ENCODE measurements at places on chromosomes 13 and 19.
A peak's percentile ranks its signal among the peaks of the same experiment; 100 is the strongest.

DNA sequence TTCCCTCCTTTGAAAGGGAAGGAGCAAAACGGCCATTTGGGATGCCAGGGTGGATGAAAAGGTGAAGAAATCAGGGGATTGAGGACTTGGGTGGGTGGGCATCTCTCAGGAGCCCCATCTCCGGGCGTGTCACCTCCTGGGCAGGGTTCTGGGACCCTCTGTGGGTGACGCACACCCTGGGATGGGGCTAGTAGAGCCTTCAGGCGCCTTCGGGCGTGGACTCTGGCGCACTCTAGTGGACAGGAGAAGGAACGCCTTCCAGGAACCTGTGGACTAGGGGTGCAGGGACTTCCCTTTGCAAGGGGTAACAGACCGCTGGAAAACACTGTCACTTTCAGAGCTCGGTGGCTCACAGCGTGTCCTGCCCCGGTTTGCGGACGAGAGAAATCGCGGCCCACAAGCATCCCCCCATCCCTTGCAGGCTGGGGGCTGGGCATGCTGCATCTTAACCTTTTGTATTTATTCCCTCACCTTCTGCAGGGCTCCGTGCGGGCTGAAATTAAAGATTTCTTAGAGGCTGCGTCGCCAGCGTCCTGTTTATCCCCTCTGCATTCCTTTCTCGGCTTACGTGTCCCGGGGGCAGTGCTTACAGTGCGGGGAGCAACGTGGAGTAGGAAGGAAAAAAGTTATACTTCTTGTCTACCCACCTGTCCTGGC, 15.2 kb upstream of the S1PR4 start:
- DNase-seq, result no peak

GRCh38 chr19:43624933-43625332, 5.5 kb upstream of the ZNF428 start:
- DNase-seq, result no peak

DNA sequence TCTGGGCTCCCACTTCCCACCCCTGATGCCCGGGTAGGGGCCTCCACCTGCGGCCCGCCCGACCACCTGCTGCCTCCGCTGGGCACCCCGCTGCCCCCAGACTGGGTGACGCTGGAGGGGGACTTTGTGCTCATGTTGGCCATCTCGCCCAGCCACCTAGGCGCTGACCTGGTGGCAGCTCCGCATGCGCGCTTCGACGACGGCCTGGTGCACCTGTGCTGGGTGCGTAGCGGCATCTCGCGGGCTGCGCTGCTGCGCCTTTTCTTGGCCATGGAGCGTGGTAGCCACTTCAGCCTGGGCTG, 7.9 kb downstream of the DBP start:
- no peak for DNase-seq

DNA sequence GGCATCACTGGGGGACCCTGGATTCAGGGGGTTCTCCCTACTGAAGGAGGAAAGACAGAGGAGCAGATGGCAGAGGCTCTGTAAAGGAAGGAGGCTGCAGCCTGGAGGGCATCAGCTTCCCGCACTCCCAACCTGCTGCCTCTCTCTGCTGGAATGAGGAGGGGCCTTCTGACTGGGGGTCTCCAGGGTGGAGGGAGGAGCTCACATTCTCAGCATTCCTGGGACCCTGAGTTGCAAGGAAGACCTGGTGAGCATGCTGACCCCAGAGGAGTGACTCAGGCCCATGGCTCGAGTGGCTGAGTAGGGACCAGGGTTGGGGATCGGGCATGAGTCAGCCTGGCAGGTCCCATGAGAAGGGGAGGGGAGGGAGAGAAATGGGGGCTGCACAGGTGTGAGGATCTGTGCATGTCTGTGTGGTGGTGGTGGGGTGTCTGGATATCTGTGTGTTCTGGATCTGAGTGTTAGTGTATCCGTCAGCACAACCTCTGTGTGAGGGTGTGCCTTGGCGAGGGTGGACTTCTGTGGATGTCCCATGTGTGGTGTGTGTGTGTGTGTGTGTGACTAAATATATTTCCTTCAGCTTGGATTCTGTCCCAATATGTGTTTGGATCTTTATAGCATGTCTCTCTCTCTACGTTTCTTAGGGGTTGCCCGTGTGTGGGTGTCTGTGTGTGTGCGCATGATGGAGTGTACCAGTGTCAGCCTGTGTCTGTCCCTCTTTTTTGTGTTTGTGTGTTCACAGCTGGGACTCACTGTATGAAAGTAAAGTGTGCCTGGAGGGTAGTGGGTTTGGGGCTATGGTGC, 4.6 kb downstream of the AXL start:
- DNase-seq, result no peak

GRCh38 chr13:45398877-45399276, 19.3 kb downstream of the SLC25A30 start:
- no peak for DNase-seq

DNA sequence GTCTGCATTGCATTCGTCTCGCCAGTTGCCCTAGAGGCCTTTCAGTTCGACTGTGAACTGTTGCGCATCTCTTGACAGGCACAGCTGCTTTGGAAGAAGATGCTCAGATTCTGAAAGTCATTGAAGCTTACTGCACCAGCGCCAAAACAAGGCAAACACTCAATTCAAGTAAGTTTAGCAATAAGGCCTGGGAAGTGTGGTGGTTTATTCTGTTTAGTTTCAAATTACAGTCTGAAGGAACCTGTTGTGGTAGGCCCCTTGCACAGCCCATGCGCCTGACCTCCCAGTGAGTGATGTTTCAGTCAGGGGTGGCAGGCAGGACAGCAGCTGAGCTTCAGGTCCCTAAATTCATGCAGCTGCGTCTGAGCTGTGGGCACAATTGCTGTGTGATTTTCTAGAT, 32.2 kb upstream of the TEX29 start:
- DNase-seq, result no peak

GRCh38 chr13:49225223-49226042, 5.3 kb downstream of the MLNR start:
- no peak for DNase-seq

- peak; percentile 16 for DNase-seq
These were observed 14.6 kb upstream of the C13orf42 start for GRCh38 chr13:51125495-51126226.

- no peak for DNase-seq
These were observed 95.0 kb downstream of the DNAJC3 start for GRCh38 chr13:95771905-95772304.

GRCh38 chr13:76873445-76873844, 12.8 kb downstream of the KCTD12 start:
- no peak for DNase-seq

DNA sequence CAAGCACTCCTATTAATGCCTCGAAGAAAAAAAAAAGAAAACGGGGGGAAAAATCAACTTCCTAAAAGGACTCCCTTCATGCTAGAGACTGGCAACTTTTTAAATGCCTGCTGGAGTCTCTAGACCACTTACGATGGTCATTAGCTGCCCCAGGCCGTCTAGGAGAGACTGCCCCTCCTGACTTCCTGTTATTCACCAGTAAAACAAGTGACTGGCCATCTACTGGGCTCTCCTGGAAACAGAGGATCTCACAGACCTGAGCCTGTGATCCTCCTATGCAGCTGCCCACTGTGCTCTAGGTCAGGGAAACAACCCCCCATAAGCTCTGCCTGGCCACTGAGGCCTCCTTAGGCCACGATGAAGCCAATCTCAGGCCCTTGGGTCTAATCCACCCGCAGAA, 7.4 kb downstream of the ZNF266 start:
- no peak for DNase-seq

GRCh38 chr13:46773541-46773940, 23.4 kb downstream of the ESD start:
- DNase-seq, result no peak

DNA sequence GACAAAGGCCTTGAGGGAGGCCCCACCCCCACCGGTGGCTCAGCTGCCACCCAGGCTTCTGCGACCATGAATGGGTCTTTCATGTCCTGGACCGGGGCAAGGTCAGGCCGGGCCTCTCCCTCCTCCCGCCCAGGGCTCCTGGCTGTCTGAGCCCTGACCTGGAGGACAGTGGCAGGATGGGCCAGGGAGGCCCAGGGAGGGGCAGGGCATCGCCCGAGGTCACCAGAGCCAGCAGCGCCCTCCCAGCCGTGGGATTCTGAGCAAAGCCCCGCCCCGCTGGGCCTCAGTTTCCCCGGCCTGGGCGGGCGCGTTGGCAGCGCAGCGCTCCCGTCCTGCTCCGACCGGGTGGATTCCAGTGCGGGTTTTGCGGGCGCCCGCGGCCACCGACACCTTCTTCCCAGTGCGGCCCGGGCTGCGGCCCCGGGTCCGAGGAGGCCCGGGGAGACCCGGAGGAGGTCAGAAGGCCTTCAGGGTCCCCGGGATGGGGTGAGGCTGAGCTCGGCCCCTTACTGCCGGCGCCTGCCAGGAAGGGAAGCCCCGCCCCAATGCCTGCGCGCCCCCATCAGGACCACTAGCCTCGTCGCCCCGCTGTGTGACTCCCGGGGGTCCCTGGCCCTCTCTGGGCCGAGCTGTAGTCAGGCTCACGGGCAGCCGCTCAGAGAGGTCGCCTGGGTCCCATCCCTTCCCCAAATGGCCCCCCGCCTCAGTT, 24.6 kb upstream of the SEMA6B start:
- no peak for DNase-seq

DNA sequence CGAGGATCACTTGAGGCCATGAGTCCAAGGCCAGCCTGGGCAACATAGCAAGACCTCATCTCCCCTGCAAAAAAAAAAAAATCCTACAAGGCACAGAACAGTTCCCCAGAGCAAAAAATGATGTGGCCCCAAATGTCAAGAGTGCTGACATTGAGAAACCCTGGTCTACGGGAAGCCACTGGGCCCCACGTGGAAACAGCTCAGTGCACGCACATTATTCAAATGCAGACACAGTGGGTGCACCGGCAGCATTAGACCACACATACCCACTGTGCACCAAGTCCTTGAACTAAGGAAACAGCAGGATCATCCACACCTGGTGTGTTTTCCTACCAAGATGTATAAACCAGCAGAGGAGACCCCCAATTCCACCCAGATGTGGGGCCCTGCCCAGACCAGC, 35.0 kb upstream of the ADGRE5 start:
- no peak for DNase-seq

- no peak for DNase-seq
These were observed 93.6 kb upstream of the ZNF507 start for GRCh38 chr19:32251634-32252332.

- DNase-seq, result no peak
These were observed 38.6 kb upstream of the TSHZ3 start for GRCh38 chr19:31387717-31388301.

GRCh38 chr13:50618206-50618605, 225.3 kb downstream of the DLEU7 start:
- DNase-seq, result no peak

- no peak for DNase-seq
These were observed 455.4 kb upstream of the TSHZ3 start for GRCh38 chr19:31804668-31805067.

- no peak for DNase-seq
These were observed 5.7 kb downstream of the ZNF574 start for GRCh38 chr19:42081584-42082203.

- no peak for DNase-seq
These were observed 320.1 kb upstream of the SLC10A2 start for GRCh38 chr13:103386341-103386740.

DNA sequence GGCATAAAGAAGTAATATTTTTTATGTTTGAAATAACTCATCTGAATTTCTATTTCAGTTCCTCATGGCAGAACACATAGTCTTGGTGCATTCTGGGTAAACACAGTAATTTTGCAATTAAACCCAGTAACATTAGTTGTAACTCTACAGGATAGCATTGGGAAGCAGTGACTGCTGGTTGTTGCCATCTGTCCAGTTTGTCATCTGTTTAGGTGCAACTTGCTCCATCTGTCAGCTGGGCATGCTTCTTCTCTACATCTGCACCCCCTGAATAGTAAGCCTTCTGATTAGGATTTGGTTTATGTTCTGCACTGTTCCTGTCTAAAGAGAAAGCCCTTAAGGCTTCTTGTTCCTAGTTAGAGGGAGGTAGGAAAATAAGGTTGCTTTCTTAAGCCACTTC, 63.5 kb upstream of the CSNK1A1L start:
- DNase-seq, result no peak

- peak; percentile 64 for DNase-seq
These were observed 2.1 kb upstream of the PNPLA6 start for GRCh38 chr19:7533281-7533885.

DNA sequence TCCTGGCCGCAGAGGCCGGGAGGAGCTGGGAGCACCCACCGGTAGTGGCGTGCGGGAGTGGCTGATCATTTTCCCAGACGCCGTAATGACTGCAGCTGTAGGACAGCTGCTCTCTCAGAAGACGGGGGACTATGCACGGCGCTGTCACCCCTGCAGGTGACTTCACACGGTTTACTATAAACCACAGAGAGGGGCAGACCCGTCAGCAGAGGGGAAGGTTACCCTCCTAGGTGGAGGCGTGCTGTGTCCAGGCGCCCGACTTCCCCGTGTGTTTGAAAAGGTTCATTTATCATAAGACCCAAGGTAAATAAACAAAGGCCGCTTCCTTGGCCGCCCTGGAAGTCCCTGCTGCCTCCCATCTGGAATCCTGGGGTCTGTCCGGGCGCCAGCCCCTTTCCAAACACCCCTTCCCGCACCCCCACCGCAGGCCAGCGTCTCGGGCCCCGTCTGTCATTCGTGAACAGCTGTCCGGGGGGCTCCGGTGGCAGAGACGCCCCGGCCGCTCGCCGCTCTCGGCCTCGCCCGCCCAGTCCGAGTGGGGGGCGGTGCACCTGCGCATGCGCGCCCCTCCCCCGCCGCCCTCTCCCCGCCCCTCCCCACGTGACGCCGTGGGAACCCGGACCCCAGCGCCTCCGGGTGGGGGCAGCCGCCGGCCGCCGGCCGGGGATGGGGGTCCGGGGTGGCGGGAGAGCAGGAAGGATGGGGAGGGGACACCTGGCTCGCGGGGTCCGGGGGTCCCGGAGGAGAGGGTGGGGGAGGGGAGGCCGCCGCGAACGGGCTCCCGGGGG, 915 bp downstream of the SHC2 start:
- peak; percentile 52 for DNase-seq

DNA sequence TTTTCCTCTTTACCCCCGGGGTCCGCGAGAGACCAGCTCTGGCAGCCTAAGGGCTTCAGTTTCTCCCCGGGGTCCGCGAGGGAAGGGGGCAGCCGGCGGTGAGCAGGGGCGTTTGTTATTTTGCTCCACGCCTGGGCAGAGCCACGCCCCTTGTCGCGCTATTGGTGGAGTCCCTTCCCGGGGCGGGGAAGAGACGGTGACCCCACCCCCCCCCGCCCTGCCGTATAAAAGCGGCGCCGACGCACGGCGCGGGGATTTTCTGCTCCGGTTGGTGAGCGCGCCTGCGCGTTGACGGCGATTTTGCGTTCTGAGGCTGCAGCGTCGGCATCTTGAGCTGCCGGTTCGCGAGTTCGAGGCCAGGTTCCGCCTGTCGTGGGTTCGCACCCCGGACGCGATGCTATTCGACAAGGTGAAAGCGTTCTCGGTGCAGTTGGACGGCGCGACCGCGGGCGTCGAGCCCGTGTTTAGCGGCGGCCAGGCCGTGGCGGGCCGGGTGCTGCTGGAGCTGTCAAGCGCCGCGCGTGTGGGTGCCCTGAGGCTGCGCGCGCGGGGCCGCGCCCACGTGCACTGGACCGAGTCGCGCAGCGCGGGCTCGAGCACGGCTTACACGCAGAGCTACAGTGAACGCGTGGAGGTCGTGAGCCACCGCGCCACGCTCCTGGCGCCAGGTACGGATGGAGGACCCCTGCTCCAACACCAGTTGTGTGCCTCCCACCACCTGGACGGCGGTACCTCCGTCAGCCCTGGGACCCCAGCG, at the start of gene ARRDC2:
Gene ARRDC2, plus strand, starts transcription at position 254 of the 757 bp plus-strand sequence. Its CDS starts 141 bp downstream, at position 395.
- DNase-seq, result peak; percentile 94

- no peak for DNase-seq
These were observed 49.9 kb downstream of the TBC1D4 start for GRCh38 chr13:75432045-75432444.

Measured in putamen (tissue), 1 donor.